ENCODE measurements at places on chromosomes 13 and 19. TPM values are rescaled to one million over a fixed set of nuclear protein-coding genes. Genes with fewer than 3 reads are reported as not detected.

Gene IFNL1
- not detected for total RNA-seq

Gene KLK4
- not detected for total RNA-seq

Gene RNF113B
- not detected for total RNA-seq

Gene KDM4B
- total RNA-seq: 40.2 TPM

Gene ICAM5
- total RNA-seq: 0.12 TPM

Gene VMAC
- total RNA-seq: 11.8 TPM

Gene AMER2
- not detected for total RNA-seq

Gene CALR3
- total RNA-seq: not detected
